ENCODE measurements at places on chromosomes 16 and 17.

DNA sequence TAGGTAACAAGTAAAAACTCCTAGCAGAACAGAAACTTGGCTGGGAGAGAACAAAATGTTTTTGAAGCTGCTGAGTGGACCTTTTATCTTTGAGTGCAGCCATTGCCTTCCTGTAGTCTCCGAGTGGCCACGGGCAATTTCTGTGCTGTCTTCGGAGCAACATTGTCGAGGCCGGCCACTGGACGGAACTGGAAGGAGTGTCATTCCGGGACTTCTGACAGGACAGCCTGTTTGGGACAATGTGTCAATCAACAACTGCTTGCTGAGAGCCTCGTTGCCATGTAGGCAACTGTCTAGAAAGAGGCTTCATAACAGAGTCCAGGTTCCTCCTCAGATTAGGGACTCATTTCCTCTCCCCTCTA is 96.2 kb upstream of the CDYL2 start:
- no peak for DNase-seq

GRCh38 chr17:41009301-41009760 is 403 bp upstream of the KRTAP3-1 start:
- DNase-seq, result no peak

GRCh38 chr17:57444682-57445450 is 188.5 kb downstream of the MSI2 start:
- no peak for DNase-seq

- DNase-seq, result no peak
Observed at GRCh38 chr16:21208446-21209230, 2.7 kb downstream of the ZP2 start.
